ENCODE measurements at places on chromosomes 4 and X.

- DNase-seq: no peak
Measured at GRCh38 chrX:36978886-36979285, 29.3 kb upstream of the FAM47C start.

DNA sequence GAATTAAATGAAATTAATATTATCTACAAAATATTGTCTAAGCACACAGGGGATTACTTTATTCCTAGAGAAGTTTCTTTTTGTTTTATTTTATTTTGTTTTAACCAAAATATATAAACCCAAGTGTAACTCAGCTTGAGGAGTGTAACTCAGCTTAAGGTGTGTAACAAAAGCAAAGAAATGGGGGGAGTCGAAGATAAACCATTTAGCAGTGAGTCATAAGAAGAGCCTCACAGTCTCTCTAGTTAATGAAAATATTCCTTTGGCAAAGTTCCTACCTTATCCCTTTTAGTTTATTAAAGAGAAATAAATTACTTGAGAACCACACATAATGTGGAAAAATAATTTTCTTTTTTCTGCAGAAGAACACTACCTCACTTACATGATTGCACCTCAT lies 261.8 kb downstream of the KCTD8 start:
- DNase-seq: no peak

DNA sequence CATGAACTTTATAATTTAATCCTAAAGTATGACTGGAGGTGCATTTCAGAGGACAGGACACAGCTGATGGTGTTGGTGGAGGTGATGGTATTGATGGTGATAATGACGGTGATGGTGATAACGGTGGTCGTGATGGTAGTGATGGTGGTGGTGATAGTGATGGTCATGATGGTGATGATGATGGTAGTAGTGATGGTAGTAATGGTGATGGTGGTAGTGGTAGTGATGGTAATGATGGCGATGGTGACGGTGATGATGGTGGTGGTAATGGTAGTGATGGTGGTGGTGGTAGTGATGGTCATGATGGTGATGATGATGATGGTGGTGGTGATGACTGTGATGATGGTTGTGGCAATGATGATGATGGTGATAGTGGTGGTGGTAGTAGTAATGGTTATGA lies 40.4 kb downstream of the SLC2A9 start:
- no peak for DNase-seq

DNA sequence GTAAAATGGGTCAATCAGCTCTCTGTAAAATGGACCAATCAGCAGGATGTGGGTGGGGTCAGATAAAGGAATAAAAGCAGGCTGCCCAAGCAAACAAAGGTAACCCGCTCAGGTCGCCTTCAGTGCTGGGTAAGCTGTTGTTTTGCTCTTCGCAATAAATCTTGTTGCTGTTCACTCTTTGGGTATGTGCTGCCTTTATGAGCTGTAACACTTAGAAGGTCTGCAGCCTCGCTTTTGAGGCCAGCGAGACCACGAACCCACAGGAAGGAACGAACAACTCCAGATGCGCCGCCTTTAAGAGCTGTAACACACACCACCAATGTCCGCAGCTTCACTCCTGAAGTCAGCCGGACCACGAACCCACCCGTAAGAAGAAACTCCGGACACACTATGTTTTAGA lies 11.5 kb upstream of the CAMK2D start:
- no peak for DNase-seq

- no peak for DNase-seq
Measured at GRCh38 chr4:158821228-158821971, 52.6 kb downstream of the FNIP2 start.

DNA sequence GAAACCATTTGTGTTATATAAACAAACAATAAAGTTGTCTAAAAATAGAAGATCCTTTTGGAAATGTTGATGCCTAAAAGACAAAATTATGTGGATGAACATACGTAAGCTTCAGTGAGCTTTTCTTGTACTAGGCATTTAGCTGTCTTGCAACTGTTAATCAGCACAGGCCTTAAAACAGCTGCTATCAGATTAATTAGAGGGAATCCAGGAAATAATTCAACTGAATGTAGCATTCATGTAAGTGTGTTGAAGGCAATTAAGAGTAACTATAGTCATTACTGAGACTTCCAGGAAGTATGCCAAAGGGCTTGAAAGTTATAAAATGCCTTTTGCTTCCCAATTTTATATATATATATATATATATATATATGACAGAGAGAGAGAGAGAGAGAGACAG lies 248.7 kb downstream of the IL1RAPL1 start:
- DNase-seq: no peak

- DNase-seq: no peak
Measured at GRCh38 chr4:19999276-19999675, 252.4 kb upstream of the SLIT2 start.

GRCh38 chr4:76199664-76200211 lies 13.9 kb downstream of the SCARB2 start:
- DNase-seq: no peak
